ENCODE measurements at places on chromosomes 1 and 21.

DNA sequence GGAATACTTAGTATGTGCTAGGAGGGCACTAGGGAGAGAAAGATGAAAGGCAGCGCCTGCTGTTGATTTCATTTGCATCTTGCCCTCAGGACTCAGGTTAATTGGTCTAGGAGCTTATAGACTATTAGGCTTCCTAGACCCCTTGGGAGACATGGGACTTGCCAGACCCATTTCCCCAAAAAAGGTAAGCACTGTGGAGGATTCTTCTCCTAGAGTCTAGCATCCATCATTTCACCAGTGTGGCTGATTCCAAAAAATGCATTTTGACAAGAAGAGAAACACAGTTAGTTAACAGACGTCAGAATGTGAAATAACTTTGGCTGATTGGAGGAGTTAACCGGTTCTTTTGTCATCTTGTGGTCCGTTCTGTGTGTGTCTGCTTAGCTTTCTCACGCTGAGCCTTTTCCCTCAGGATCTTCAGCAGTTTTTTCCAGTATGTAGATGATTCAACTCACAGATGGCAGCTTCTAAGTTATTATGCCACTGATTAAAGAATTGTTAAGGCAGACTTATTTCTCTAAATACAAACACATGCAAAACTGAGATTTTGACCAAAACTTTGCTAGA lies 108.8 kb downstream of the KIF26B start:
- no peak for DNase-seq

DNA sequence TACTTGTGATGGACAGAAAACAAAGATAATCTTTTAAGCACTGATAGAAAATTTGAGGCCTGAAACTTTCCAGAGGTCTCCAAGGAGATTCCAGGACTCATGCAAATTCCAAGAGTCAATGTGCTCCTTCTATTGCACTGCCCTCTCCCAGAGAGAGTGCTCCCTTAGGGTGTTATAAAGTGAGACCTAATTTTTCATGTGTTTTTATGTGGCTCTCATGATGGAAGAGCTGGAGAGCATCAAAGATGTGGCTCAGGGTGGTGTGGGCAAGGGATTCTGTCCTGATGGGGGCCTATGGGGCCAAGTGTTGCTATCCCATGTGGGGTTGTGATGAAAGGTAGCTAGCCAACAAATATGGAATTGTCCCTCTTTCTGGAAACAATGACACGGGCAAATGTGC lies 101.3 kb downstream of the PRRX1 start:
- DNase-seq, result no peak

DNA sequence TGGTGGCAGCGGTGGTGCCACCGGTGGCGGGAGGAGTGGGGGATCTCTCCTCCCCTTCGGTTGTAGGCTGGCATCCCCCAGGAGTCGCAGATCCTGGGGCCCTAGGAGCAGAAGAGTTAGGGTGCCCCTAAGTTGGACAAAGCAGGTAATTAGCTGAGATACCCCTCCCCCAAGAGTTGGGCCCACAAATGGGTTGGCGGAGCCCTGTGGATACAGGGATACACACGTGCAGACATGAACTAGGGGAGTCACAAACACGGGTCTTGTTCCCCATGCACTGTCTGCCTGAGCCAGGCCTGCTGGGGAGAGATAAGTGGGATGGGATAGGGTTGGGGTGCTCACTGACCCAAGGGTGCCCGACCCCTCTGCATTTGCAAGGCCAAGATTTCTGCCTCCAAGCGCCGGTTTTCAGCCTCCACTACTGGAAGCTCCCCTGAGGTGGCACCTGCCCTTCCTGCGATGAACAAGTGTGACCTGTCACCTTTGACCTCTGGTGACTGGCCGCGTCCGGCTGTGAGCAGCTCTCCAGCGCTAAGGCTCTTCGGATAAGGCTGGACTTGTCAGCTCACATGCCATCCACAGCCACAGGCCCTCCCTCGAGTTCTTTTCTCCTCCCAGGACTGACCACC lies 1.8 kb downstream of the CCDC17 start:
- no peak for DNase-seq

DNA sequence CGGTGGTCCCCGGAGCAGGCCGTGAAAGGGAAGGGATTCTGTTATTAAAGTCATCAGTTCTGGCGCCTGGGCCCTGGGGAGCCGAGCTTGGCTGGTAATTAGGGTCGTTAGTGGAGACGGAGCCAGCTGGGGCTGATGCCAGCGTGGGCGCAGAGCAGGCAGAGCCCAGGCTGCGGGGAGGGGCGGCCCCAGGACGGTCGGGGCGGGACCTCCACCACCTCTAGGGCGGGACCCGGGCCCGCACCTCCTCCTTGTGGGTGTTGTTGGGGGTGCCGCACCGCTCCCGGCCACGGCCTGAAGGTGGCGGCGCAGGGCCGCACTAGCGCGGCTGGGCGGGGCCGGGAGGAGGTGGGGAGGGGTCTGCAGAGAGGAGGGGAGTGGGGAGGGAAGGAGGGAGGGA lies 470.6 kb downstream of the PTPRU start:
- DNase-seq, result no peak

DNA sequence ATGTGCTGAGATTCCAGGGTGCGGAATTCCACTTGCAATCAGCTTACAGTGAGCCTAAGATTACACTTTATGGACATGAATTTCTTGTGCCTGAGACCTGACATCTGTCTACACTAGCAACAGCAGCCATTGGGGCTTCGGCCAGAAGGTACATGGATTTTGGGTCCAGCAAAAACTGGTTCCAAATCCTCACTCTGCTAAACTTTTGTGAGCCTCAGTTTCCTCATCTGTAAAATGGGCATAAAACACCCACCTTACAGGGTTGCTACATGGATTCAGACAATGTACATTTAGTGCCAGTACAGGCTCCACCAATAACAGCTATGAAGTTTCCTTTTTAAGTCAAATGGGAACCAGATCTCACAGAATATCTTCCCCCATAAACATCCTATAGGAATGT lies 30.8 kb downstream of the RHEX start:
- no peak for DNase-seq

GRCh38 chr21:46079352-46080170 lies 18.4 kb upstream of the COL6A2 start:
- peak; percentile 2 for DNase-seq

DNA sequence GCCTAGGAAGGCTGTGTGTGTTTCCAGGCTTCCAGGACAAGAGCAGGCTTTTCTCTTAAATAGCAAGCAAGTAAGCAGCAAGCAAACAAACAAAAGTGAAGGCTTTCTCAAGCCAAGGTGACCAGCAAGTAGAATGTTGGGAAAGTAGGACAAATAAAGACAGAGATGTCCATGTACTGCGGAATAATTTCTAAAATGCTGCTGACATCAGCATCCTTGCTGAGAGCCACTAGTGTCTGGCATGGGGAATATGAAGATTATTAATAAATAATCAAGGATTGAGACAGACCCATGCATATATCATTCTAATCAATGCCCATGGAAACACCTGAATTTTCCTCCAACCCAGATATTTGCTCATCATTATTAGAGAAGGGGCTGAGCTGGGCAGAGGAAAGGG lies 6.4 kb upstream of the DYRK3 start:
- no peak for DNase-seq

GRCh38 chr1:147757015-147757990 lies 3.1 kb downstream of the GJA5 start:
- no peak for DNase-seq
